Parietal lobe (tissue), 2 donors: ENCODE measurements at places on chromosomes 5 and 9. TPM values are rescaled to one million over a fixed set of nuclear protein-coding genes. Genes with fewer than 3 reads are reported as not detected.

Gene MAP1B
- total RNA-seq = 1,237 TPM

Gene SLC45A2
- 2.5 TPM for total RNA-seq

Gene PCDHGA5
- total RNA-seq = 17.8 TPM

Gene GRXCR2
- not detected for total RNA-seq

Gene GPR151
- under 0.01 TPM for total RNA-seq

Gene FOXE1
- total RNA-seq = not detected

Gene CDC25C
- total RNA-seq = 2.2 TPM

Gene SLC6A3
- total RNA-seq = not detected

Gene DDX31
- total RNA-seq = 16.6 TPM

Gene FASTKD3
- 21.3 TPM for total RNA-seq
